CD4-positive, CD25-positive, alpha-beta regulatory T cell (primary cell): ENCODE measurements at places on chromosomes 11 and 22. TPM values are rescaled to one million over a fixed set of nuclear protein-coding genes. Genes with fewer than 3 reads are reported as not detected.

DNA sequence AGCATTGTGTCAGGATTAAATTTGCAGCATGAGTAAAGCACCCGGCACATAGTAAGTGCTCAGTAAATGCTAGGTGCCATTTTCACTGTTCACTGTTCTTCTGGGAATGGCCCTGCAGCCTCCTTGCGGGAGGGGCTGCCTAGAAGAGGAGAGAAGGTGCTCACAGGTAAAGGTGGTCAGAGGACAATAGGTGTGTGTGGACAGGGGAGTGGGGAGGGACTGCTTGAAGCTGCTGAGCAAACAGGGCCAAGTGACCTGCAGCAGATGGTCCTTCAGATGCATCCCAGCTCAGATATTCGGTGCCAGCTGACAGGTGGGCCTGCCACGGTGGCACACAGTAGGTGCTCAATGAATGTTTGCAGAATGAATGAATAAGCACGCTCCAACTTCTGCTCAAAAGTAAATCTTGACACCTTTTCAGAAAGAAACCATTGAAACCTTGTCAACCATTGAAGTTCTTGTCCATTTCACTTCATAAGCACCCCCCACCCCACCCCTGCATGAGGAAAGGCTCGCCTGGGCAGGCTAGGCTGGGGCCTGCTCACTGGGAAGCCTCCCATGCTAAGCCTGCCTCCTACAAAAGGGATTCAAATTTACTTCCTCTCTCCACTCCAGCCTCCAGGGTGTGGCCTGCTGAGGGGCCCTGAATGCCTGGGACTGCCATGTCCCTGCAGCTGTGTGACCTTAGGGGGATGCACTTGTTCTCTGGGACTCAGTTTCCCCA is 1.6 kb downstream of the KIAA0930 start:
- DNase-seq, result no peak

DNA sequence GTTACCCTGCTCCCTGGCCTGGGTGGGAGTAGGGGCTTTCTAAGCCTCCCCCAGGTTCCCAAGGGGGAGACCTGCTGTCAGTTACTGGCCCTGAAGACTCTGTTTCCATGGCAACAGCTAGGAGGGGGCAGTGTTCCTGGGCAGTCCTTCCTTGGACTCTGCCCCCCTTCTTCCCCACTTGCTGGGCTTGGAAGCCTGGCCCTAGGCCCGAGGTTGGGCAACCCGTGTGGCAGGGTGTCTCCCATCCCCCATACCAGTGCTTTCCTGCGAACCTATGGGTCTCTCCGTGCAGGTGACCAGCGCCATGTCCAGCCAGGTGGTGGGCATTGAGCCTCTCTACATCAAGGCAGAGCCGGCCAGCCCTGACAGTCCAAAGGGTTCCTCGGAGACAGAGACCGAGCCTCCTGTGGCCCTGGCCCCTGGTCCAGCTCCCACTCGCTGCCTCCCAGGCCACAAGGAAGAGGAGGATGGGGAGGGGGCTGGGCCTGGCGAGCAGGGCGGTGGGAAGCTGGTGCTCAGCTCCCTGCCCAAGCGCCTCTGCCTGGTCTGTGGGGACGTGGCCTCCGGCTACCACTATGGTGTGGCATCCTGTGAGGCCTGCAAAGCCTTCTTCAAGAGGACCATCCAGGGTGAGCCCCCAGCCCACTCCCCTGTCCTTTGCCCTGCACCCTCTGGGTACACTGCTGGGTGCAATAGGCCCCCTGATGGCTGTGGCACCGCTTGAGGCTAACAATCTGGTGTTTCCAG is 1.7 kb downstream of the ESRRA start:
- DNase-seq, result no peak

DNA sequence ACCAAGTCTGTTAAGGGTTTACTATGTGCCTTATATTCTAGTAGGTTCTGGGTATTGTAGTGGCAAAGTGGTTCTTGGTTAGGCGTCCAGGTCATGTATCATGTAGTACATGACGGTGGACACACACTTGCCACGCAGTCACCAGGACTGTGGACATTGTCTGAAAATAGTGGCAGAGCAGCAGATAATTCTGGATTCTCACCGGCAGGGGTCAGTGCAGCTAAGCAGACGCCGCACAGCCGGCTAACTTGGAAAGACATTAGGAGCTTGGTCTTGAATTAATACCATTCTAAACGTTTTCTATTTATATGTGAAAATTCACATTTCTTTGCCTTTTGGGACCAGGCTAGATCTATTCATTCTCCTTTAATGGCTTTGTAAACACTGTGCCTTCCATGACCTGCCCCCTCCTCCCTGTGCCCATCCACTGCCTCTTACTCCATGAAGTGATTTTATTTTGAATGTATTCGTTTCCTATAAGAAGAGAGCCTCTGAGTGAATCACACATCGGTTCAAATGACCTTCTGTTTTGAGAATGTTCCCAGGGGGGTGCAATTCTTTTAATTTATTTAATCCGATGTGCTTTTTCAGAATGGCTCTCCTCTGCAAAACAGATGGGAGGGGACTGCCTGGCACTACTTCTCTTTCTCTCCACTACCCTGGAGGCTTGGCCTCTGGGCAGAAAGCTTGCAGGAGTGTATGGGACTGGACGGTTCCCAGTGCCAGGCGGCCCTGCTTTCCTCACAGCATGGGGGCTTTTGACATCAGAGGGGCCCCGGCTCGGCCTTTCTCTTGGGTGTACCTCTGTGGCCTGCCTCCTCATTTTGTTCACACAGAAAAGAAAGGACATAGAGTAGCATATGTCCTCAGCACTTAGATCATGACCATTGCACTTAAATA is 378.0 kb downstream of the NTM start:
- DNase-seq, result peak; percentile 30

PHETA2 gene
- total RNA-seq, result 1.8 TPM

- no peak for DNase-seq
Measured at GRCh38 chr11:64245401-64245796, 1.3 kb downstream of the PPP1R14B start.

DNA sequence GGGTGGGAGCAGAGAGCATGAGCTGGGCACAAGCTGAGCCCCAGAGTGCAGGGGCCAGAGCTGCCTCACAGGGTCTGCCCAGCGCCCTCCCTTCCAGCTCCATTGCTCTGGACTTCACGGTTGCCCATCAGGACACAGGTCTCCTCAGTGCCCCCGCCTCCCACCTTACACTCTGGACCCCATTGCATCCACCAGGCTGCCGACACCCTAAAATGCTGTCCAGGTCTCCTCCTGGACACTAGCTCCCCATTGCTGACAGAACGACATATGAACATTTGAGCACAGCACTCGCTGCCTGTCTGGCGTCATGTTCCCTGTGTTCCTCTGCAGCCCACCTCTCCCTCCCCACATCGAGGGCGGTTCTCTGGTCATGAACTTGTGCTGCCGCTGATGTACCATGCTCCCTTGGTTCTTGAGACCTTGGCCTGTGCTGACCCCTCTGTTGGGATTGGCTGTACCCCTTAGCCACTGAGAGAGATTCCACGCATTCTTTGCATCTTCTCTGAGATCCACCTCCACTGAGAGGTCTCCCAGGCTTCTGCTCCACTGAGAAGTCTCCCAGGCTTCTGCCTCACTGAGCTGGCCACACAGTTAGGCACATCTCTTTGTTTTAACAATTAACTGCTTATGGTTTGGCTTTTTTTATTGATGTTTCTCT is 34.2 kb upstream of the NECTIN1 start:
- no peak for DNase-seq

GRCh38 chr11:118213781-118214180 is 11.0 kb downstream of the JAML start:
- no peak for DNase-seq

RAPSN gene
- total RNA-seq, result 1.7 TPM

- DNase-seq, result no peak
Measured at GRCh38 chr11:46414466-46414796, 22.9 kb upstream of the CHRM4 start.

- no peak for DNase-seq
Measured at GRCh38 chr11:88701816-88702215, 364.0 kb downstream of the GRM5 start.

GRCh38 chr11:6733326-6734275 is 38.2 kb downstream of the OR2AG2 start:
- peak; percentile 65 for DNase-seq

C11orf87 gene
- not detected for total RNA-seq

KCNE3 gene
- total RNA-seq, result not detected

NUCB2 gene
- total RNA-seq, result 34.7 TPM

DNA sequence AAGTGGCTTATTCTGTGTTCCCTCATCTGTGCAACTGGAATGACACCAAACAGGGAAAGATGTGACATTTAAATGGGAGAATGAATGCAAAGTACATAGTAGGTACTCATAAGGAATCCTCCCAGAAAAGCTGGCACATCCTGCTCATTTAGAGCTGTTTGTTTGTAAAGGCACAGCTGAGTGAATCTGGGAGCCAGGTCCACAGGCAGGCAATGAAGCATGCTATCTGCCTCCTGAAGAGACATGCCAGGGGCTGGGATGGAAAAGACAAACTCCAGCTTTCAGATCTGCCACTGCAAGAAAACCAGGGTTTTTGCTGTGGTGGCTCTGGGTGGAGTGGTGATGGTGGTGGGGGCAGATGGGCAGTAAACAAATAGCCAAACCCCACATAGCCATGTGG is 150.1 kb downstream of the TENM4 start:
- no peak for DNase-seq

- DNase-seq, result no peak
Measured at GRCh38 chr11:59759900-59760299, 4.7 kb downstream of the STX3 start.

- DNase-seq, result peak; percentile 34
Measured at GRCh38 chr22:37544955-37545702, 15.2 kb upstream of the CDC42EP1 start.

- DNase-seq, result no peak
Measured at GRCh38 chr22:50674130-50674500, 1.5 kb downstream of the SHANK3 start.

LPXN gene
- 101 TPM for total RNA-seq

GRCh38 chr11:125393331-125393730 is 102.7 kb downstream of the FEZ1 start:
- no peak for DNase-seq

C11orf16 gene
- not detected for total RNA-seq

DNA sequence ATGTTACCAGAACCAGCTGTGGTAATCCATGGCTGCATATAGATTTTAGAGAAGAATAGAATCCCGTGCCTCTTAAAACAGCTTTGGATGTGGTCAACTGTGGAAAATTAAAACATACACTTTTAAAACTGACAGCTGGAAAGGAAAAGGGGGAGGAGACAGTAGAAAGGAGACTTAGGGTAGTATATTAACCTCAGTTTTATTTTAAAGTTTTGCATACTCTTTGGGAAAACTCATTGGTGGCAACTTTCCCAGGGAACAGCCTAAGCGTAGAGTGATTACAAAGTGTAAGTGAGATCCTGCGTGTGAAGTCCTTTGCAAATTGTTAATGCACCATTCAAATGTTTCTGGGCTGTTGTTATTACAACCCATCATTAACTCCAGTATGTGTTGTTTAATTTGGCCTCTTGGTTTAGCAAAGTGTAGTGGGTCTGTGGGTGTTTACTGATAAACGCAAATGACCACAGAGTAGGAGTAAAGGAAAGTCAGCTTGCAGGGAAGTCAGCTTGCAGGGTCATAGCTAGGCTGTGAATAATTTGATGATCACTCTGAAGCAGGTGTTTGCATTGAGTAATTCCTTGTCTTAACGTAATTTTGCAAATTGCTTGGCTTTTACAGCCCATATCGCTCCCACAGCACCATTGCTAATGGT is 88.0 kb upstream of the DBX1 start:
- DNase-seq, result no peak

GRCh38 chr11:68524213-68524612 is 63.7 kb downstream of the PPP6R3 start:
- no peak for DNase-seq

DNA sequence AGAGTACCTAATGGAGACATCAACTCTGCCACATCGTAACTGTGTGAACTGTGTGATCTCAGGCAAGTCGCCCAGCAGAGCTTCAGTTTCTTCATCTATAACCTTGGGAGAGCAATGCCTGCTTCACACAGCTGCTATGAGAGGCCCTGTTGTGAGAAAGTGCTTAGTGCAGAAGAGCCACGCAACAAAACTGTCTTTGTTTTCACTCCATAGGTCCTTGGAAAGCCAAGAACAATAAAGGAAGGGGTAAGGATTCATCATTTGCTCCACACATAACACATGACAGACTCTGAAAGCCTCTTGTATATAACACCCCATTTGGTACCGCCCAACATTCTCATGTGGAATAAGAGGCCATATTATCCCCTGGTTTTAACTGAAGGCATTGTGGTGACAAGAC is 231.9 kb upstream of the ISX start:
- DNase-seq, result no peak

- DNase-seq, result no peak
Measured at GRCh38 chr11:132653237-132653636, 879.1 kb downstream of the OPCML start.

GRCh38 chr22:36584666-36585065 is 55.7 kb upstream of the EIF3D start:
- no peak for DNase-seq

MPZL3 gene
- 16.1 TPM for total RNA-seq

SGSM1 gene
- total RNA-seq, result 2.9 TPM
